Forelimb muscle (tissue), 1 donor: ENCODE measurements at places on chromosomes 2 and 18. TPM values are rescaled to one million over a fixed set of nuclear protein-coding genes. Genes with fewer than 3 reads are reported as not detected.

The TUBB8B gene
- polyA plus RNA-seq = not detected

The STEAP3 gene
- polyA plus RNA-seq = 23.4 TPM

The ARMC9 gene
- polyA plus RNA-seq = 3.9 TPM

The GPR55 gene
- 0.04 TPM for polyA plus RNA-seq

The ITGB6 gene
- polyA plus RNA-seq = 47.9 TPM

The SPHKAP gene
- 29.8 TPM for polyA plus RNA-seq

The HOXD13 gene
- not detected for polyA plus RNA-seq

- DNase-seq = no peak
Measured at GRCh38 chr18:50666536-50666935, 106.6 kb downstream of the MAPK4 start.

GRCh38 chr2:190950566-190950991, 63.4 kb downstream of the STAT1 start:
- no peak for DNase-seq

DNA sequence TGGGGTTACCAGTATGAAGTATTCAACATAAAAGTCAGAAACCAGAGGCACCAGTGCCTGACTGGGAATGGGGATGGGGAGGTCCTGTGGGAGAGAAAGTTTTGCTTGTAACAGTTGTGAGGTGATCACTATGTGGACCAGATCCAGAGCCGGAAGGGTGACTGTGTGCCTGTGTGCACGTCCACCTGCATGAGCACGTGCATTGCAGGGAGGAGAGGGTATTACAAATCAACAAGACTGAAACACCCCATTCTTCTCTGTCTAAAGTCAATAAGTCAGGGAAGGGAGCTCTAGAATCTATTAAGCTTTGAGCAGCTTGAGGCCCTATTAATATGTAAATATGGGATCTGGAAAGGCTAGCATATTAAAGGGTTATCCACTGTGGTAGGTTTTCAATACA, 241.0 kb upstream of the ACVR2A start:
- DNase-seq = no peak

GRCh38 chr2:145682546-145683157, 1162.7 kb upstream of the ZEB2 start:
- DNase-seq = no peak

DNA sequence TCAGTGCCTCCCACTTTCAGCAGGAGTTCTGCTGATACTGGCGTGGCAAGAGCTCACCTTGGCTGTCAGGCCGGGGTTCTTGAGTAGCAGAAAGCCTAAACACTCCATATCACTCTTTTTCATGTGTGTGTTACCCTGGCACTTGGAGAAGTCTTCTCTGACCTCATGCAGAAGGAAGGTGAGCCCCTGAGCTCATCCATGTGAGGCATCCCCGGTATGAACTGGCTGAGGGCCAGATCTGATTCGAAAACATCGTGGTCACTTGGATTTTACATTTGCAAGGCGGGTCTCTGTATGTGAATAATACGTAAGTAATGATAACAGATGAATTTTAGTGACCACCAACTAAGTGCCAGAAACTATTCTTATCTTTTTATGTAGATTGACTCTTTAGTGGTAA, 93.6 kb downstream of the RAPGEF4 start:
- no peak for DNase-seq

DNA sequence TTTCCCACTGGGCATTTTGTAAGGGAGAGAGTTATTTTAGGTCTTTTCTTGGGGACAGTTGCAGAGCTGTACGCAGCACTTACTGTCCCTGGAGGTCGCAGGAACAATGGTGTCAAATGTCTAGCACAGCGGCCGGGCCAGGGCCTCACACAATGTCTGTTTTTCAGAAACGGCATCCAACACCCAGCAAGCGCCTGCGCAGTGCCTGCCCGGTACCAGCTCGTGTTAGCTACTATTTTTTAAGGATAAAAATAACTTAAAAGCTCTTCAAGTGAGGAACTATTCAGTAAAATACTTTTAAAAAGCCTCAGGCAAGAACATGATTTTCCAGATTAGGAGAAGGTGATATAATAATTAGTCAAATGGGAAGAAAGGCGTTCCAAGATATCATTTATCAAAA, 90.0 kb downstream of the MBP start:
- DNase-seq = no peak

DNA sequence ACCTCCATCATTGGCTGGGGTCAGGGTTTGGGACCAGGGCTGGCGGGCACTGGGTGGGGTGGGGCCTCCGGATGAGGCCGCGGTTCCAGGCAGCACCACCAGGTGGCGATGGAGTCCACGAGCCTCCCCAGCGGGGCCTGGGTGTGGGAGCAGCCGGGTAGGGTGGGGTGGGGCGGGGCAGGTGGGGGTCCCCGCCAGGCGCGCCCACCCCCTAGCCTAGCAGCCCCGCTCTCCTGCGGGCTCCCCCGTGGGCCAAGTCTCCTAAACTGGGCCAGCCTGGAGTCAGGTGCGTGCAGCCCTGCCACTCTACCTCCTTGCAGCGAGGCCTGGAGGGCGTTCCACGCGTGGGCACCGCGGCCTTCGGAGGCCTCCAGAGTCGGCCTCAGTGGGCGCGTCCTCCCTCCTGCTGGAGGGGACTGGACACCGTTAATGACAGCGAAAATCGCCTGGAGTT, 187.5 kb downstream of the TWIST2 start:
- DNase-seq = no peak

DNA sequence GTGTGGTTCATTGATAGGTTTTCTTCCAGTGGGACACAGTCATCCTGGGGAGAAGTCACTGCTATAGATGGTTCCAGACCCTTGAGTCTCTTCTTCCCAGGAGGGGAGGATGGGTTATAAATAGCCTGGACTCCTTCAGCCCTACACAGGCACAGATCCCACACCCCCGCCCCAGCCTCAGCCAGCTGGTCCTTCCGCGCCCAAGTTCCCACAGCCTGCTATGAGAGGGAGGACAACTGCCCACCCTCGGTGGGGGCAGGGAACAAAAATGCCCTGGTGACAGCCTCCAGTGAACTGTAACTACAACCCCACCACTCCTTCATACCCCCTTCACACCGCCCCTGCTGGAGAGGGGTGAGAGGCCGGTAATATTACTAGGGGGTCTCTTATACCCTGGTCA, 3.2 kb downstream of the ZBTB7C start:
- DNase-seq = no peak

- DNase-seq = no peak
Measured at GRCh38 chr2:159185401-159186130, 100.9 kb downstream of the WDSUB1 start.

GRCh38 chr18:44725300-44726058, 44.8 kb downstream of the SETBP1 start:
- no peak for DNase-seq

DNA sequence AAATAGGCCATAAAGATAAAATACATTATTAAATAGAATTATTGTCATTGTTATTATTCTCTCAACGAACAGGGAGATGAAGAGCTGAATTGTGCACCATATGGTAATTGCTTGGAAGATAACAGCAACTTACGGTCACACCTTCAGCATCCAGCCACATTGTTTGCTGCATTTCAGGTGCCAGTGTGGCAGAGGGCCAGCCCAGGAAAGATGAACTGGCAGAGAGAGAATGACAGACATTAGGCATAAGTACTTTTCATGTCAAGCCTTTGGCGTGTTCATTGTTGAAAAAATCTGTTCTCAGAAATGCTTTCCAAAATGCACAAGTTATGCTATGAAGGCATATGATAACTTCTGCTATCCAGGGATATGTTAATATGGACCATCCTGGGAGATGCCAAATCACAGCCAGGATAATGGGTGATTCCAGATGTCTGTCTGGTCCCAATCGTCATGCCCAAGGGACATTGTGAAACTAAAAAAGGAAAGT, 748.6 kb upstream of the PIK3C3 start:
- no peak for DNase-seq

DNA sequence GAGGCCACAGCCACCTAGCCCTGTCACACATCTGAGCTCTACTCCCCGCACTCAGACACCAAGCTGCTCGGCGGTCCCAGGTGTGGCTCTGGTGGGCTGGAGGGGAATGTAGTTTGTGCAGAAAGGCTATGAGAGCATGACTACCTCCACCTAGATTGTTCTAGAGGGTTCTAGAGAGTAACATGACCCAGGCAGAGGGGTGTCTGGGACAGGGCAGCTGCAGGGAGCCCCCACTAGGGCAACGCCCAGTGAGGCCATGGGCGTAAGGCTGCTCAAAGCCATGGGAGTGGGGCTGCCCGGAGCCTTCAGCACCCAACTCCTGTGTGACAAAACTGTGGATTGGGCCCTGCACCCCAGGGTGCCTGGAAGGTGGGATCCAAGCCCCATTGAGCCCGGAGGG, 511.4 kb upstream of the MYT1L start:
- DNase-seq = no peak

DNA sequence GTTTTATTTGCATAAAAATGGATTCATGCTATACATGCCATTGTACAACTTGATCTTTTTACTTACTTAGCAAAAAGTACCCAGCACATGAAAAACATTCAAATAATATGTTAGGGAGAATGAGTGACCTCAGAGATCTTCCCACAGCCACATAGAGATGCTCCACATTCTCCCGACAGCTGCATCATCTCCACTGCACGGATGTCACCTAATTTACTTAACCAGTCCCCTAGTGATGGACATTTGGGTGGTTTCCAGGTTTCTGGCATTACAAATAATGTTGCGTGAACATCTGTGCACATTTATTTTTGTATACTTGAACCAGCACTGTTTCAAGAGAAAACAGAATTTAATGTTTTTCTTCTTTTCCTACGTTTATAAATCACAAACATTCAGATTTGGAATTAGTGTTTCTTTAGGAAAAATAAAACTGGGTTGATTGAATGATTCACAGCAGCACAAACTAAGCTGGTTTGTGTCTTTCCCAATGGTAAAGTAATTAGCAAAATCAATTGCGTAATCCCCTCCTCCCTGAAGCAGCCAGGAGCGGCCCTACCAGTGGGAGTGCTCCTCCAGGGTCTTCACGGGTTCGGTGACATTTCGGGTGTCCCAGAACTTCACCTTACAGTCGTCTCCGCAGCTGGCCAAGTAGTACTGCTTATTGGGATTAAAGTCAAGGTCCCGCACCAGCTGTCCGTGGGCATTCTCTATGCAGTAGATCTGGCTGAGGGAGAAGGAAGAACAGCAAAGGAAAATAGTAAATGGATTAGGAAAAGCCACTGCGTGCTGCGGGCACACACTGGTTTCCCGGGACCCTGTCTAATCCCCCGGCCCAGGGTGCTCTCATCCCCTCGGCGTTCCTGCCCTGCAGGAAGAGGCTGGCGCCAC, 183.9 kb downstream of the EIPR1 start:
- DNase-seq = no peak

GRCh38 chr2:122263746-122264145, 508.3 kb downstream of the TSN start:
- no peak for DNase-seq

GRCh38 chr2:237097911-237098702, 12.4 kb downstream of the COPS8 start:
- no peak for DNase-seq

- no peak for DNase-seq
Measured at GRCh38 chr2:177893880-177894279, 178.7 kb downstream of the PDE11A start.

DNA sequence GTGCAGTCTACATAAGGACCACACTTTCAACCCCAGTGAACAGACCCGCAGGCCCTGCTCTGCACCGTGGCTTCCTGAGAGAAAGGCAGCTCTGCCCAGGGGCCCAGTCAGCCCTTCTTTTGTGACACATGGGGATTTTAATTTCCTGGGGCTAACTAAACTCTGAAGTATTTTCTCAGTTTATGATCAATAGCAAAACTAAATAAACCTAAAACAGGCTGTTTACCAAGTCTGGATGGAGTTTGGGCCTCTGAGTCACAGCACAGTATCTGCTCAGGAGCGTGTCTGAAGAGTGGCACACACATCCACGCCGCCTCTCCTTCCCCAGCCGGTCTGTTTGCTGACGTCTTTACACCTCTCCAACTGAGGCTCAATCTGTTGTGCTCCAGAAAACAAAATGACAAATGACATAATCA, 72.3 kb downstream of the LDLRAD4 start:
- no peak for DNase-seq

DNA sequence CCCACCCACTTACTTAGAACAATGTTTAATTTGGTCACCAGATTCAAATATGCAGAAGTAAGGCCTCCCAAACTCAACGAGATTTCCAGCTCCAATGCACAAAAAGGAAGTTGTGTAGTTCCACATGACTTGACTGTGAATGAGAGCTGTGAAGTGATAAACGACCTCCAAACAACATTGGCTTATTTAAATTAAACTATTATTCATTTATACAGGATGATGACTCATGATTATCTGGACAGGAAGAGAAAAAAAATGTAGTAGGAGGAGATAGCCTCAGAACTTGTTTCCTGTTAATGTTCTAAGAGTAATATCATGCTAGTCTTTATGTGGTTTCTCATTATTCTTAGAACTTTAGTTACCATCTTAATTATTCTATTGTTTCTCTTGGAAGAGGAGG, 237.3 kb downstream of the C1D start:
- no peak for DNase-seq
